Activated B cell treated with CpG ODN at 0.5 μM for 24 hours (primary cell): ENCODE measurements at places on chromosomes 2 and 18. TPM values are rescaled to one million over a fixed set of nuclear protein-coding genes. Genes with fewer than 3 reads are reported as not detected.

DNA sequence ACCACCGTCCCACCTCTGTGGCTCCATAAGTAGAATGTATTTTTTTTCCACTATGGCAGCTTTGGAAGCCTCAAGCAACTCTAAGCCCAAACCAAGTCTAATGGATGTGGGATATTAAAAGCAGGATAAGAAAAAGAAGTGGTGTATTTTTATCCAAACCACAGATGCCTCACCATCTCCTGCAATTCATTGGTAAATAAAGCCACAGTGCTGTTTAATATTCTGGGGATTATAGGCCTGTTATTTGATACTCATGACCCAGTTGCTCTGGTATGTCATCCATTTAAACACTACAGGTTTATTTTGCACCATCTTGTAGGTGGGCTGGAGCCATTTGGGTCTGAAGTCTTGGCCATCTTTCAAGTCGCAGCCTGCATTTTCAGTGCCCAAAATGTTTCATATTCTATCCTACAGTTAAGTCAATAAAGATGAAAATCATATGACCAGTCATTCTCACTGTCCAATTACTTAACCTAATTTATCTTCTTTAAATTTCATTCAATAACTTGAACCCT lies 279.5 kb upstream of the EPHA4 start:
- DNase-seq = no peak

DNA sequence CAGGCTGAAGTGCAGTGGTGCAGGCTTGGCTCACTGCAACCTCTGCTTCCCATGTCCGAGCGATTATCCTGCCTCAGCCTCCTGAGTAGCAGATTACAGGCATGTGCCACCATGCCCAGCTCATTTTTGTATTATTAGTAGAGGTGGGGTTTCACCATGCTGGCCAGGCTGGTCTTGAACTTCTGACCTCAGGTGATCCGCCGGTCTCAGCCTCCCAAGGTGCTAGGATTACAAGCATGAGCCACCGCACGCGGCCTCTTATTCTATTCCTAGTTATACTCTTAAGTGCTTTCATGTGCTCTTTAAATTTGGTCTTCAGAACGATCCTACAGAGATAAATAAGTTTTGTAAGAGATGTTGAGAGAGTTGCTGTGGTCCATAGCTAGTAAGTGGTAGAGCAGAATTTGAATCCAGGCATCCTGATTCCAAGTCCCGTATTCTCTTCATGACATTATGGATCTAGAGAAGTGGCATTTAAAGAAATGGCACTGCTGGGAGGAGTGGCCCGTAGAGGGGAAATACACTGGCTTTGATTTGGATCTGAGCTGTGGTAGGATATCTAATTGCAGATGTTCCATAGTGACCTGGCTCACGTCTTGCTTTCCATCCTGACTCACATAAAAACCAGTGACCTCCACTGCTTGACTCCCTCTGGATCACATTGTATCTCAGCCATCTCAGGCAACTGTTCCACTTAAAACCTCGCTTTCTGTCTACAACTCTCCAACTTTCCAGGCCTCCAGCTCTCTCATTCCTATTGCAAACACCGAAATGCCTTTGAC lies 22.8 kb upstream of the ME2 start:
- DNase-seq = no peak

GRCh38 chr18:79476031-79476917 lies 80.5 kb downstream of the NFATC1 start:
- no peak for DNase-seq

DNA sequence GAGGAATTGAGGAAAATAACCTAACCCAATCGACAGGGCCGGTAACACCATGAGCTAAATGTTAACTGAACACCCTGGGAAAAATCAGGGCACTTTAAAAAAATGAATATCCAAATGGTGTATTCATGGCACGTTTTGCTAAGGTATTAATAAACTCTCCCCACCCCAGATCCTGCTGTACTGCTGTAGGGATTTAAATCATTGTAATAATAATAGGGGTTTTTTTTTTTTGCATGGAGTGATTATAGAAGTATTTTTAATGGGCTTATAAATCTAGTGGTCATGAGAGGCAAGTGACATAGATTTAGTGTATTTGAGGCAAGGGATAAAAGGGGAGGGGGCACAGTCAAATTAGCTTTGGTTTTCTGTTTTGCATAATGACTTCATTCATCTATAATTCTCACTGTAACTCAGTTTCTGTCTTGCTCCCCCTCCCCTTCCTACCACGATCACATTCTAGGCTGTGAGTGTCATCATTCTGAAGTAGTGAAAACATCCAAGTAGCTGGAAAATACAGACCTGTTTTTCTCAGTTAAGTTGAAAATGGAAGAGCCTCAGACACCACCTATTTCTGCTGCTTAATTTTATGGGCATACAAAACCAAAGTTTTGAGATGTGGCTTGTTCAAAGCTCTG lies 18.2 kb upstream of the MGAT5 start:
- no peak for DNase-seq

GRCh38 chr2:42331569-42332284 lies 29.3 kb downstream of the COX7A2L start:
- no peak for DNase-seq

DNA sequence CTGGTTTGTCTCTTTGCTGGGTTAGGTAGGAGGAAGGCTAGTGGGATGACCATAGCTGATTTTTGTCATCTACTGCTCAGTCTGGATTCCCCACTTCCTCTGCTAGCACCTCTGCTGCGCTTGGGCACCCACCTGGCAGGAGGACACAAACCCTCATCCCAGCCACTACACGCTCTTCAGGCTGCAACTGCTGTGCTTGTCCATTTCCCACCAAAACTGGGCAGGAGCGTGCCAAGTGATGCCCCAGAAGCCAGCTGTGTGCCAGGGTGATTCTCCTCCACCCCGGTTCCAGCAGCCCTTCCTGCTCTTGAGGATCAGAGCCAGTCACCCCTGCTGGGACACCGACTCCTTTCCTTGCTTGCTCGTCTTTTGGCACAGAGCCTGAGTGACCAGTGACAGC lies 15.7 kb upstream of the PER2 start:
- no peak for DNase-seq

DNA sequence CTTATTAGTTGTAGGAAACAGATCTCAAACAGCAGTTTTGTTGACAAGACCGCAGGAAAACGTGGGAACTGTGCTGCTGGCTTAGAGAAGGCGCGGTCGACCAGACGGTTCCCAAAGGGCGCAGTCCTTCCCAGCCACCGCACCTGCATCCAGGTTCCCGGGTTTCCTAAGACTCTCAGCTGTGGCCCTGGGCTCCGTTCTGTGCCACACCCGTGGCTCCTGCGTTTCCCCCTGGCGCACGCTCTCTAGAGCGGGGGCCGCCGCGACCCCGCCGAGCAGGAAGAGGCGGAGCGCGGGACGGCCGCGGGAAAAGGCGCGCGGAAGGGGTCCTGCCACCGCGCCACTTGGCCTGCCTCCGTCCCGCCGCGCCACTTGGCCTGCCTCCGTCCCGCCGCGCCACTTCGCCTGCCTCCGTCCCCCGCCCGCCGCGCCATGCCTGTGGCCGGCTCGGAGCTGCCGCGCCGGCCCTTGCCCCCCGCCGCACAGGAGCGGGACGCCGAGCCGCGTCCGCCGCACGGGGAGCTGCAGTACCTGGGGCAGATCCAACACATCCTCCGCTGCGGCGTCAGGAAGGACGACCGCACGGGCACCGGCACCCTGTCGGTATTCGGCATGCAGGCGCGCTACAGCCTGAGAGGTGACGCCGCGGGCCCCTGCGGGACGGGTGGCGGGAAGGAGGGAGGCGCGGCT lies at the start of gene TYMS:
TSS of gene TYMS (plus strand) at position 343 of the 690 bp plus-strand sequence. CDS start at position 433, 90 bp downstream.
- peak; percentile 32 for DNase-seq

- DNase-seq = no peak
Observed at GRCh38 chr18:24600076-24600654, 139.7 kb downstream of the HRH4 start.

DNA sequence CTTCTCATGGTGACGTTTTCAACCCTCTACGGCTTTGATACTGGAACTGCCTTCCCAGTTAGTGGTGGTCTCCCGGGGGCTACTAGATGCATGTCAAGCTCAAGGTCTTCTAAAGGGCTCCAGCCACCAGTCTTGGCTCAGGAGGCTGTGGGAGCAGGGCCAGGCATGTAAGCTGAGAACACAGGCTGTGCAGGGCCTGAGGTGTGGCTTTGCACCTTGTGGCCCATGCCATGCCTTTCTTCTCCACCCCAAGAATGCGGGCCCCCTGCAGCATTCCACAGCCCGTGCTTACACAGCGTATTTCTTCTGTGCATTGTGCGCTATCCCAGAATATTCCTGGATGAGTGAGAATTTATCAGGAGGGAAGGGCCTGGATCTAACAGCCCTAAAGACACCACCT lies 144.9 kb downstream of the SEPTIN10 start:
- no peak for DNase-seq

- no peak for DNase-seq
Observed at GRCh38 chr2:101830146-101830545, 132.6 kb downstream of the MAP4K4 start.

DNA sequence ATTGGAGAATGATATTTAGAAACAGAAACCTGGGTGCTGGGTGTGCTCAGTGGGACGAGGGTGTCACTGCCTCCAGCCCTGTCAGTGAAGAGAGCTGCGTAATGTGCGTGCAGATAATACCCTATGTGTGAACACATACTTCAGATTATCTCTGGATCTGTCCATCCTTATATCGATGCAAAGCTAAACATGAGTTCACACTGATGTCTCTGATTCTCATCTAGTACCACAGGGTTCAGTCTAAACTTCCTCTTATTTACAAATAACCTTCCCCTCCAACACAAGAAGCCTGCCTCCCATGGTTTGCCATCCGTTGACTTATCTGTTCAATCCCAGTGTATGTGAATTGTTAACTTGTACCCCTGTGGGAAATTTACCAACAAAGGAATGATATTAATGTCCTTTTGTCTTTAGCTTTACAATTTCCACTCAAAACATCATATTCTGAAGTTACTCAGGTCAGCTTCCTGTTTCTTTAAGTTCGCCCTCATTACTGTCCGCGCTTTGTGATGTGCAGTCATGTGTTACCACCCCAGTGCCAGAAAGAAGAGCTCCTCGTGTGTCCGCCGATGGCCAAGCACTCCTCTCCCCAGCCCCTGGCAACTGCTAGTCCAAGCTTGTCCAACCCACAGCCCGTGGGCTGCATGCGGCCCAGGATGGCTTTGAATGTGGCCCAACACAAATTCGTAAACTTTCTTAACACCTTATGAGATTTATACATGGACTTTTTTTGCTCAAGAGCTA lies 108.2 kb downstream of the RTP5 start:
- DNase-seq = no peak

DNA sequence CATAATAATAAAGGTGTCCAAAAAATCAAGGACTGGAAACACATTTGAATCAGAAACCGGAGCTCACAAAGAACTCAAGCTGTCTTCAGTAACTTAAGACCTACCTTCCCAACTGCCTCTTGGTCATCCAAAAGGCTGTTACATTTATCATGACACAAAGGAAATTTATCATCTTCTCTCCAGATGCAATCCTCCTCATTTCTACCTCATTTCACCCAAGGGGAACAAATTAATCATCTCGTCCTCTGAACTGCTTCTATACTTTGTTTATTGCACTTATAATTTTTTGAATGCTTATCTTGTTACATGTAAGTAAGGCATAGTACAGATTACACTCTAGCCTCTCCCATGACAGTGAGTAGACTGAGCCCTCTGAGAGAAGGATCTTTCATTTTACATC lies 105.1 kb upstream of the RGPD4 start:
- DNase-seq = no peak

- no peak for DNase-seq
Observed at GRCh38 chr18:71168557-71169145, 879.8 kb downstream of the SOCS6 start.

DNA sequence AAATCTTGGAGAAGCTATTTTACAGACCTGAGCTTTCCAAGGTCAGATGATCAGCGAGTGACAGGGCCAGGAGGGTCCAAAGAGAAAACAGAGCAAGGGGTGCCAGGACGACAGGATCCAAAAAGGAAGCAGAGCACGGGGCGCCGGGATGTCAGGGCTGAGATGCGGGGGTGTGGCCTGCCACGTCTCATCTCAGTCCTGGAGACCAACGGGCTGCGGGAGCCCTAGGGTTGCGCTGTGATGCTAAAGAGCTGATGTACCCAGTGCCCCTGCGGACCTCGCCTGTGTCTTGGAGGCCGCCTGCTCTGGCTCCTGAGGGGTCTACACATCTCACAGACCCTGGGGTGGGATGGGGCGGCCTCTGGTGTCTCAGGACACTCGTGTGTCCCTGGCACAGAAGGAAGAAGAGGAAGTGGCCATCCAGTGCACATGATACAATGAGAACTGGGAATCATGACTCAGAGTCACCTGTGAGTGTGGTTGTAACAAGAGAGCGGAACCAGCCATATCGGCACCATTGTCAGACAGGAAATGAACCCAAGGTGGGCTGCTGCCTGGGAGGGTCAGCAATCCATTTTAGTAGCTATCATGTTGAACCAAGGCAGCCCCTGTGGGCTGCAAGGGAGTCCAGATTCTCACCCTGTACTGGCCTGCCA lies 97.8 kb downstream of the MYT1L start:
- no peak for DNase-seq

GRCh38 chr18:31376477-31376876 lies at the start of gene DSG4:
Gene DSG4, plus strand, starts transcription at chr18:31376777. Its CDS starts 135 bp downstream, at chr18:31376912.
- DNase-seq = no peak

DNA sequence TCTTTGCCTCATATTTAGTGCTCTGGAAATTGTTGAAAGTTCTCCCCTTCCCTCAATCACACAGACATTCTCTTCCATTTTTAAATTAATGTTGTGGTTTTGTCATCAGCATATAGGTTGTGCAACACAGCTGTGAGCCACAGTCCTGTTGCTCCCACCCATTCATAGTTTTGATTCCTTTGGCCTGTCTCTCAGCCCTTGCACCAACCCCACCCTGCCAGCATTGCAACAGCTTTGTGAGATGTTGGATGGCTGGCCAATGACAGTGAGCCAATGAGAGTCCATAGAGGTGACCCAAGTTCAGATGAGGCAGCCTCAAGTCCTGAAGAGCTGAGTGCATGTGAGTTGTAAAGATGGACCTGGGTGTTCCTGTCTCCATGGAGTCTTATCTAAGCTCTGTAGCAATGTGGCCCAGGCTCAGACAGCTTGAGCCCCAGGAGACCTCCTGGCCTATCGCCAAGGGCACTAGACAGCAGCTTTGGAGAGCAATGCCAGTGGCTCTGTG lies 775.5 kb downstream of the RNF144A start:
- no peak for DNase-seq

- DNase-seq = no peak
Observed at GRCh38 chr18:32930695-32931301, 158.0 kb upstream of the KLHL14 start.

GRCh38 chr2:99404039-99404796 lies 67.0 kb downstream of the EIF5B start:
- no peak for DNase-seq

Gene AAK1
- total RNA-seq = 4.7 and 5.6 TPM in 2 replicates

Gene DAPL1
- total RNA-seq = not detected in 2 replicates

Gene GALNT13
- total RNA-seq = not detected in 2 replicates

Gene CCDC195
- not detected in 2 replicates for total RNA-seq

Gene AGXT
- not detected in 2 replicates for total RNA-seq

Gene FBXO41
- total RNA-seq = 21.4 and 25.7 TPM in 2 replicates

Gene TGFA
- 0.31 and 0.51 TPM in 2 replicates for total RNA-seq

Gene SNORC
- 0.88 and 2.1 TPM in 2 replicates for total RNA-seq

Gene ERICH2
- total RNA-seq = not detected in 2 replicates
